Spinal cord (tissue), 10 donors: ENCODE measurements at places on chromosomes 2 and 18.

DNA sequence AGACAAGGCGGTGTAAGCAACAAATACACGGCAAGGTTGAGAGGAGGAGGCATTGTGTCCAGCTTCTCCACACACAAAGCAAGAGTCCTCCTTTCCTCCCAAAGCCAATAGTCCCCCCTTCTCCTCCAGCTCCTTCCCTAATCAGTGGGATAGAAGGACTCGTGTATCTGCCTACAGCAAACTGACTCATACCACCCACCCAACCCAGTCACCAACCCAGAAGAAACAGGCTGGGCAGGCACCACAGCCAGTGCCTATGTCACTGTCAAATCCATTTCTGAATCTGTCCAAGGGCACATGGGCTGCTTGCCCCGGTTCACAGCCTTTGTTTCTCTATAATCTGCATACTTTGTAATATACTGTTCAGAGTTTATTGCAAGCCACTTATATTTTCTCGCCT is 19.2 kb upstream of the NMS start:
- DNase-seq, result no peak

- DNase-seq, result no peak
Measured at GRCh38 chr18:31626409-31626808, 34.7 kb downstream of the TTR start.

- no peak for DNase-seq
Measured at GRCh38 chr2:14459786-14460325, 172.7 kb upstream of the LRATD1 start.

GRCh38 chr2:69168950-69169654 is 156.1 kb downstream of the ANTXR1 start:
- DNase-seq, result no peak

DNA sequence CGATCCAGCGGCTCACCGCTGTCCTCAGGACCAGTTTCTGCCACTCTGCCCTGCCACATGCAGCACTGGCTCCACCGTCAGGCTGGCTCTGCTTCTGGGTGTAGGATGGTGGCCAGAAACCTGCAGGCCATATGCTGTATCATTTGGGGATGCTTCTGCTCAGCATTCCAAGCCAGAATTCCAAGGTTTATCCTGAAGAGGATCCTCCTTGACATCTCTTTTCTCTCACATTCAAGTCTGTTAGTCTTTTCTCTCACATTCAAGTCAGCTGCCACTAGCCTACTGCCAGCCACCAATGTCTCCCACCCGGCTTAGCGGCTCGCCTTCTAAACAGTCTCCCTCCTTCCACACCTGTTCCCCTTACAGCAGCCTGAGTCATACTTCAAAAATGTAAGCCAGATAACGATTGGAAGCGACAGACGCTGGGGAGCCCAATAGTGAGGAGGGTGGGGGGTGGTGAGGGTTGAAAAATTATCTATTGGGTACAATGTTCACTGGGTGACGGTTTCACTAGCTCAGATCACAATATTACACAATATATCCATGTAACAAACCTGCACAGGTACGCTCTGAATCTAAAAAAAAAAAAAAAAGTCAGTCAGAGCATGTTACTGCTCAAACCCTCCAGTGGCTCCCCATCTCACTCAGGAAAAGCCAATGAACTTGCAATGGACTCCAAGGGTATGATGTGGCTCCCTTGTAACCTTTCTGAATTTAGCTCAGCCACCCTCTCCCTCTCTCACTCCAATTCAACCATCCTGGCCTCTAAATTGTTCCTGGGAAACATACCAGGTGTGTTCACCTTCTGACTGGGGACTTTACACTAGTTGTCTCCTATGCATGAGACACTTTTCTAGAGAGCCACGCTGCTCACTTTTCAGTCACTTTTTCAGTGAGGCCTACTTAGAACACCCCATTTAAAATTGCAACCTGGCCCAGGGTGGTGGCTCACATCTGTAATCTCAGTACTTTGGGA is 38.8 kb upstream of the SP3 start:
- DNase-seq, result no peak

- DNase-seq, result no peak
Measured at GRCh38 chr18:7918701-7919100, 351.6 kb downstream of the PTPRM start.

DNA sequence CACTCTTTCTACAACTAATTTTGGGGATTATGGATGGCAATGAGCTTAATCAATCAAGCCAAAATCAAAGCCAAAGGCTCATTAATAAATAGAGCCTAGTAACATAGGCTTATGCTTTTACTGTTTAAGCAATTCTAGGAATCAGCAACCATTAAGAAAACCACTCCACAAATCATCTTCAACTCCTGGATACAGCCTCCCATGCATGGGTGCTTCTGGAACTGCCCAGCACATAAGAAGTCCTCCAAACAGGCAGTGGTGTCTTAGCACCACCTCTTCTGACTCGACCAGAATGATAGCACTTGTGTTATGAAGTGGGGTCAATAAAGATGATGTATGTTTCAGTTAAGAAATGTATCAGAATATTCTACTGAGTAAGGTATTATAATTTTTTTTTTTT is 104.4 kb upstream of the SERPINE2 start:
- DNase-seq, result no peak

- no peak for DNase-seq
Measured at GRCh38 chr2:152120430-152120829, 21.6 kb upstream of the CACNB4 start.

- DNase-seq, result no peak
Measured at GRCh38 chr2:23566241-23567142, 181.5 kb downstream of the KLHL29 start.

DNA sequence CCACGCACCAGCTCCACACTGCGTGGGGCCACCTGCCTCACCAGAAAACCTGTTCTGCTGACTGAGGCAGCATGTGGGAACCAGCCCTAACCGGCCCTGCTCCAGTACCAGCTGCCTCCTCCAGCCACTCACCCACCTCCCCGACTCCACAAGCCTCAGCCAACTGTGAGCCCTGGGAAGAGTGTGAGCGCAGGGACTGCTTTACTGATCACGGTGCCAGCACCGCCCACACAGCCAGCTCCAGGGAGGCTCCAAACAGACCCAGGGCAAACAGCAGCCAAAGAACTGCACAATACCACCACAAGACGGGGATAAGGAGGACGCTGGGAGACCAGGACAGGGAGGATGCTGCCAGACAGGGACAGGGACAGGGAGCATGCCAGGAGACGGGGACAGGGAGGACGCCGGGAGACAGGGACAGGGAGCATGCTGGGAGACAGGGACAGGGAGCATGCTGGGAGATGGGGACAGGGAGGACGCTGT is 28.4 kb downstream of the EIPR1 start:
- peak; percentile 76 for DNase-seq

- DNase-seq, result no peak
Measured at GRCh38 chr18:64137914-64138313, 11.0 kb downstream of the LINC00305 start.

DNA sequence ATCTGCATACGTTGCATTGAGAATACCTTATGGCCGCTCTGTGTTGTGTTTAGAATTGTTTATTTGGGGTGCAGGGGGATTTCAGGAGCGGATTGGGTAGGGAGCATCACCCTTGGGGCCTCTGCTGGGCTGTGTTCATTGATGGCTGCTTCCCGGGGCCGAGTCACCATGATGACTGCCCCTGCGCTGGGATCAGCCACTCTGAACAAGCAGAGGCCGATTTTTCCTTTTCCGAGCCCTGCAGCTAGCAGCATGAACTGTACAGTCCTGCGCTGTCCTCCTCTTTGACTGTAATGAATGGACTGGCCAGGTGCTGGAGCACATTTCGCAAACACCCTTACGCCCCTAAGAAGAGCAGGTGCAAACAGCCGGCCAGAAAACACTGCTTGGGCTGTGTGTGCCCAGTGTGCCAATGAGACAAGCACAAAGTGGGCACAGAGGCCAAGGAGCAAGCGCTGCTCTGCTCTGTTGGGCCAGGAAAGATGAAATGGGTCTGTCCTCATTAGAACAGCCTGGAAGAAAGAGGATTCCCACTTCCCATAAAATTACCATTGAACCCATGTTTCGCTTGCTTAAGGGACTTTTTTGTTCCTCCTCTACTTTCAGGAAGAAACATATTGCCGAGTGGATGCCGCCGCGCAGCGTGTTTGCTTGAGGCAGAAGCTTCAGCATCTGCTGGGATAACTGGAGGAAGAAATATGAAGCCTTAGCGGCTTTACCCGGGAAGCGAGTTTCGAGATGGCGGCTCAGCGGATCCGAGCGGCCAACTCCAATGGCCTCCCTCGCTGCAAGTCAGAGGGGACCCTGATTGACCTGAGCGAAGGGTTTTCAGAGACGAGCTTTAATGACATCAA is 82.7 kb downstream of the SH3BP4 start:
- no peak for DNase-seq

DNA sequence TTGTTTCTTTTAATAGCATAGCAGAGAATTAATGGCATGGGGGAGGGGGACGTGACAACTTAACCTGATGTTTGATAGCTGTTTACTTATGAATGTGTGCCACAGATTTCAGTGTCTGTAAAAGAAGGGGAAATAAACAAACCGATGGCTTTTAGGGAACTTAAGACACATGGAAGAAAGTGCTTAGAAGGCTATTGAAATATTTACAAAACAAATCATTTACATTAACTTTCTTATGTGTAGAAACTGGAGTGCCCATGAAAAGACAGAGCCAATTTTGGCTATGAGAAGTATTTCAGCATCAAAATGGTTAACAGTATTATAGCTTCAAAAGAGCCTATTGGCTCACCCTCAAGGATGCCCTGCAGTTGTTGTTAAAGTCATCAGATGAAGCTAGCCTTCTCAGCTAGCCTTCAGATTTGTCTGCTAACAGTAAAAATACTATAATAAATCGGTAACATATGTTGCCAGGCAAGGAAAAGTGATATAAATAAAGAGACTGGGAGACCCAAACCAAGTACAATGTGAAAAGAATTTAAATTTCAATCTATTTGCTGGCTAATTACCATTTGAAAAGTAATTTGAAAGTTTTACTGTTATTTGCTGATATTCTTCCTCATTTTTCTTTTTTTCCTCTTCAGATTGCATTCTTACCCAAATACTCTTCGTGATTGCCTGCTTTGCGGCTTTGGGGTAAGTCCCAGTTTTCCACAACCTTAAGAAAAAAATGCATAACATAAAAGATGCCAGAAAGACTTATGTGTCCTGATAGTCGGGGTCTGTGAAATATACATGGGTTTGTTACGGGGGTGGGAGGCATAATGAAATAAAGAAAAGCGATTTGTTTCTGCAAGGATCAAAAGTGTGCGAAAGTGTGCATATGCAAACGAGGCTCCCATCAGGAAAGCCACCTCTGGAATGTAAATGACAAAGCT is 256.4 kb downstream of the MEIS1 start:
- no peak for DNase-seq

DNA sequence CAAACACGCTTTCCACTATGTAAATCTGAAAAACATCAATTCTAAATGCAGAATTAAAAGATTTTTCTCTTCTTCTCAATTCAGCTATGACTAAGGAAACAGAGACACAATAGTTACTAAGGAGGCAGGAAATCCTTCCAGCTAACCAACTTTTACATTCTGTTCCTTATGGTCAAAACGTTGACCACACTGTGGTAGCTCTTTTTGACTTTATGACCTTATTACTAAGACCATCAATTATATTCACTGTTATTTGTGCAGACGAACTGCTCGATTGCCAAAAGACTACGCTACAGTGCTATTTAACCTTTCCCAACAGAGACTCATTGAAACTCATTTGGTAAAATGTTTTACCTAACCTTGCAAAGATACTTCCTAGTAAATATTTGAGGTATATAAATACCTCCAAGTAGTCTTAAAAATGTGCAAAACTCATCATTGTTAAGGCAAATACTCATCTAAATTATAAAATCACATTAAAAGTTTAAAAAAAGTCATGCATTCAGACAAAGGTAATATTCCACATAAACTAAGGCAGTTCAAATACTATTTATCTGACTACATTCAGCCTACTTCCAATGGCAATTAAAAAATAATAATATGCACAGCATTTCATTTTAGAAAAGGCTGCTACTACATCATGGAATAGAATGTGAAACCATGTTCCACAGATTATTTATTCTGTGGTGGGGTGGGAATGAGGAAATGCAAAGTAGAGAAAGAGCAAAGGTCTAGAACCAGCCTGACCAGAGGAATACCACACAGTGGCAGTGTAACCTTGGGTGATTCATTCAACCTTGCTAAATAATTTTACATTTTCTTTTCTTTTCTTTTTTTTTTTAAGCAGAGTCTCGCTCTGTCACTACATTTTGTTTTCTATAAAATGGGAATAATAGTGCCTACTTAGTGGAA is 139.9 kb downstream of the THADA start:
- DNase-seq, result no peak

GRCh38 chr2:9565436-9566153 is 10.0 kb upstream of the ADAM17 start:
- DNase-seq, result no peak

- no peak for DNase-seq
Measured at GRCh38 chr2:198546122-198546521, 741.7 kb downstream of the PLCL1 start.
